ENCODE measurements at places on chromosomes 1 and 21. TPM values are rescaled to one million over a fixed set of nuclear protein-coding genes. Genes with fewer than 3 reads are reported as not detected.

Gene ITGB2
- total RNA-seq, result 41.0 TPM

Gene LIPI
- not detected for total RNA-seq

Gene ORC1
- 0.36 TPM for total RNA-seq

Gene OPTC
- not detected for total RNA-seq

Gene RPE65
- not detected for total RNA-seq

Gene BARHL2
- total RNA-seq, result not detected

Gene HDGF
- 108 TPM for total RNA-seq

Gene LPGAT1
- total RNA-seq, result 35.8 TPM

Gene AGMAT
- not detected for total RNA-seq

Gene CFAP141
- not detected for total RNA-seq

Gene IL12RB2
- total RNA-seq, result 2.1 TPM

GRCh38 chr1:180920193-180920592 lies 7.5 kb downstream of the KIAA1614 start:
- H3K36me3 ChIP-seq, result peaks cover 8% of the 10 kb centered on the region
- H3K27ac ChIP-seq, result no peak overlapping the region
- DNase-seq, result no peak
- H3K4me1 ChIP-seq, result peaks cover 10% of the 10 kb centered on the region
- no peaks in the 10 kb centered on the region for H3K27me3 ChIP-seq

- no peak for DNase-seq
- no peaks in the 10 kb centered on the region for H3K27me3 ChIP-seq
- H3K4me1 ChIP-seq, result peaks cover 74% of the 10 kb centered on the region
- H3K36me3 ChIP-seq, result no peaks in the 10 kb centered on the region
- peak overlapping the region; percentile 96 for H3K27ac ChIP-seq
- no peak overlapping the region for H3K4me3 ChIP-seq
Measured at GRCh38 chr1:155006601-155007101, 4.0 kb downstream of the ZBTB7B start.

DNA sequence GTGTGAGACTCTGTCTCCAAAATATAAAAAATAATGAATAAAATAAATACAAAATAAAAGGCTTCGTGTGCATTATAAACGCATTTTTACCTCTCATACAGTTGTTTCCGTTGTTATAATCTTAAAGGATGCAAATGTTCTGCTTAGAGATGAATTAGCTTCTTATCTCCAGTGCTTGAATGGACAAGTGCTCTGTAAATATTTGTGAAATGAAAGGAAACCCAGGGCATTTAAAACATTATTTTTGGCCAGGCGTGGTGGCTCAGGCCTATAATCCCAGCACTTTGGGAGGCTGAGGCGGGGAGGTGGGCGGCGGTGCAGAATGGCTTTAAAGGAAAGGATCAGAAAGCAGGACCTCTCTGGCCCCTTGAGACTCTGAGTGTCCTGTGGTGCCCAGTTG lies 94.5 kb downstream of the HUNK start:
- no peaks in the 10 kb centered on the region for H3K27me3 ChIP-seq
- no peak for DNase-seq
- H3K36me3 ChIP-seq, result no peaks in the 10 kb centered on the region

DNA sequence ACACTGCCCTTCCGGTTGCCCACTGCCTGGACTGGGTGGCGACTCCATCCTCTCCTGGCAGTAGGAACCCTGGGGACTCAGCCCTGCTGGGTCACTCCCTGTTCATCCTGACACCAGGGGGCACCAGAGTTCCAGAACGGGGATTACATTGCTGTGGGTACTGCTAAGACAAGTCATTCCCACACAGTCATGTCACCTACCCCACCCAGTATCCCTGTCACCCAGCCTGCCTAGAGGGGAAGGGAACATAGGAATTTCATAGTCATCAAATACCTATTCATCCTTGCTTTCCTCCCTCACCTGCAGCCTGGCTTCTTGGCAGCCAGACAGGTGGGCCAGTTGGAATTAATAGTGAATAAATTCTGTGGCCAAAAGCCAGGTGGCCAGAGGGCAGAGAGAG lies 9.8 kb upstream of the SFN start:
- H3K4me3 ChIP-seq, result no peak overlapping the region
- no peaks in the 10 kb centered on the region for H3K4me1 ChIP-seq
- H3K36me3 ChIP-seq, result peaks cover 62% of the 10 kb centered on the region
- H3K27ac ChIP-seq, result no peak overlapping the region
- DNase-seq, result peak; percentile 90

DNA sequence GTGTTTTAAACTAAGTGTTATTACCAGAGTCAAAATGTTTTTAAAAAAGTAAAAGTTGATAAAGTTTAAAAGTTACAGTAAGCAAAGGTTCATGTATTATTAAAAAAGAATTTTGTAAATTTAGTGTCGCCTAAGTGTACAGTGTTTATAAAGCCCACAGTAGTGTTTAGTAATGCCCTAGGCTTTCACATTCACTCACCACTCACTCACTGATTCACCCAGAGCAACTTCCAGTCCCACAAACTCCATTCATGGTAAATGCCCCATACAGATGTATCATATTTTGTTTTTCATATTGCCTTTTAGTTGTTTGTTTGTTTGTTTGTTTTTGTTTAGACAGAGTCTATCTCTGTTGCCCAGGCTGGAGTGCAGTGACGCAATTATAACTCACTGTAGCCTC lies 353.8 kb upstream of the PTBP2 start:
- H3K4me1 ChIP-seq, result peaks cover 3% of the 10 kb centered on the region
- H3K4me3 ChIP-seq, result no peak overlapping the region
- no peak for DNase-seq
- no peak overlapping the region for H3K27ac ChIP-seq
- no peaks in the 10 kb centered on the region for H3K36me3 ChIP-seq

GRCh38 chr1:243712242-243712641 lies 137.8 kb downstream of the AKT3 start:
- H3K4me1 ChIP-seq, result peaks cover 49% of the 10 kb centered on the region
- no peak overlapping the region for H3K4me3 ChIP-seq
- H3K27me3 ChIP-seq, result no peaks in the 10 kb centered on the region

- H3K4me1 ChIP-seq, result no peaks in the 10 kb centered on the region
- DNase-seq, result no peak
- H3K27me3 ChIP-seq, result no peaks in the 10 kb centered on the region
- peaks cover 11% of the 10 kb centered on the region for H3K36me3 ChIP-seq
- no peak overlapping the region for H3K27ac ChIP-seq
- H3K4me3 ChIP-seq, result no peak overlapping the region
Measured at GRCh38 chr21:32360401-32360975, 32.3 kb downstream of the URB1 start.

DNA sequence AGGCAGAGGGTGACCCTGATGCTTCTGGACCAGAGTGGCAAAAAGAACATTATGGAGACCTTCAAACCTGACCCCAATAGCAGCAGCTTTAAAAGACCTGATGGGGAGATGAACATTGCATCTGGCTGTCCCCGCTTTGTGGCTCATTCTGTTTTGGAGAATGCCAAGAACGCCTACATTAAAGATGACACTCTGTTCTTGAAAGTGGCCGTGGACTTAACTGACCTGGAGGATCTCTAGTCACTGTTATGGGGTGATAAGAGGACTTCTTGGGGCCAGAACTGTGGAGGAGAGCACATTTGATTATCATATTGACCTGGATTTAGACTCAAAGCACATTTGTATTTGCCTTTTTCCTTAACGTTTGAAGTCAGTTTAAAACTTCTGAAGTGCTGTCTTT lies 45.8 kb downstream of the TRAF5 start:
- no peak overlapping the region for H3K4me3 ChIP-seq
- DNase-seq, result no peak
- no peaks in the 10 kb centered on the region for H3K4me1 ChIP-seq
- H3K27ac ChIP-seq, result no peak overlapping the region

DNA sequence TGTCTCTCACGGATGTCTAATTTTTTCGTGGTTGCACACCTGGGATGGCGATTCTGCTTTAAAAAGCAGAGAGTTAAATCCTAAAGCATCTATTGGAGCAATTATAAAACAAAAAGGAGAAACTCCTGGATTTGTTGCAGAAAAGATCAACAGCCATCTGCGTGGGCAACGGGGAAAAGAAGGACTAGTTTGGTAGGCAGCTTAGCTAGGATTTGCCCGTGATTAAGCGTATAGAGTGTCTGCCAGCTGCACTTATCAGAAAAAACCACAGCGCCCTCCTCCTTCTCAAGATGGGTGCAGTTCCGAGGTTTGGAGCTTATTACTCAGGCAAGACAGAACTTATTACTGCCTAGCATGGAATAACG lies 526 bp upstream of the SLC25A24 start:
- no peaks in the 10 kb centered on the region for H3K27me3 ChIP-seq
- H3K27ac ChIP-seq, result peak overlapping the region; percentile 92
- H3K4me3 ChIP-seq, result peak overlapping the region; percentile 89
- no peaks in the 10 kb centered on the region for H3K36me3 ChIP-seq
- no peak for DNase-seq

DNA sequence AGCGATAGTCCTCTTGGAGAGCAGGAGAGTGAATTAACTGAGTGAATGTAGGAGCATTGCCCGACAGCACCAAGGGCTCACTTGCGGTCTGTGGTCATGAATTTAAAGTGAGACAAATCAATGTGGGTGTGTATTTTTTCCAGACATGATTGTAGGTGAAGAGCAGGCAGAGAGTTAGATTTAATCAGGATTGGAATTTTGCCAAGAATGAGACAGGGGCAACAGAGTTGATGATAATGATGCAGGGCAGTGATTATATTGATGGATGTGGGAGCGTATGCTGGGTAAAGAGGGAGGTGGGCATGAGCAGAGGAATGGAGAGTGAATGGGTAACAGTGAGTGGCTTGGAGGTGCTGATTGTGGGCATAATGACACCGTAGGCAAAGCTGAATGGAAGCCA lies 20.0 kb upstream of the SYT6 start:
- H3K36me3 ChIP-seq, result no peaks in the 10 kb centered on the region
- peaks cover 12% of the 10 kb centered on the region for H3K4me1 ChIP-seq
- H3K27ac ChIP-seq, result no peak overlapping the region

DNA sequence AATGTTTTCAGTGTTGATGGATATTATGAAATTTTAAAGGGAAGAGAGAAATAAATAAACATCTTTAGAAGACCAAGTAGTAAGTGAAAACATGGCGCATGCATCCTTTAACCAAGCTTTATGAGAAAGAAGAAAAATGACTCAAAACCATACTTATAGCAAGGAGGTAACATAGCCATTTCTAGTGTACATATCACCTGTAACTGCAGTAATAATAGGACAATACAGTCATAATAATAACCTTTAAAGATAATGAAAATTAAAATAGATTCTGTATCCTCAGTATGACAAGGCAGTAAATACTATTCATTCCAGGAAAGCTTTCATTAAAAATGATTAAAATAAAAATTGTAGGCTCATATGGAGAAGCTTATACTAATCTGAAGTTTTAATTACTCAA lies 141.2 kb downstream of the COL24A1 start:
- H3K27ac ChIP-seq, result no peak overlapping the region
- no peak overlapping the region for H3K4me3 ChIP-seq
- H3K27me3 ChIP-seq, result no peaks in the 10 kb centered on the region
- no peak for DNase-seq
- peaks cover 7% of the 10 kb centered on the region for H3K4me1 ChIP-seq

DNA sequence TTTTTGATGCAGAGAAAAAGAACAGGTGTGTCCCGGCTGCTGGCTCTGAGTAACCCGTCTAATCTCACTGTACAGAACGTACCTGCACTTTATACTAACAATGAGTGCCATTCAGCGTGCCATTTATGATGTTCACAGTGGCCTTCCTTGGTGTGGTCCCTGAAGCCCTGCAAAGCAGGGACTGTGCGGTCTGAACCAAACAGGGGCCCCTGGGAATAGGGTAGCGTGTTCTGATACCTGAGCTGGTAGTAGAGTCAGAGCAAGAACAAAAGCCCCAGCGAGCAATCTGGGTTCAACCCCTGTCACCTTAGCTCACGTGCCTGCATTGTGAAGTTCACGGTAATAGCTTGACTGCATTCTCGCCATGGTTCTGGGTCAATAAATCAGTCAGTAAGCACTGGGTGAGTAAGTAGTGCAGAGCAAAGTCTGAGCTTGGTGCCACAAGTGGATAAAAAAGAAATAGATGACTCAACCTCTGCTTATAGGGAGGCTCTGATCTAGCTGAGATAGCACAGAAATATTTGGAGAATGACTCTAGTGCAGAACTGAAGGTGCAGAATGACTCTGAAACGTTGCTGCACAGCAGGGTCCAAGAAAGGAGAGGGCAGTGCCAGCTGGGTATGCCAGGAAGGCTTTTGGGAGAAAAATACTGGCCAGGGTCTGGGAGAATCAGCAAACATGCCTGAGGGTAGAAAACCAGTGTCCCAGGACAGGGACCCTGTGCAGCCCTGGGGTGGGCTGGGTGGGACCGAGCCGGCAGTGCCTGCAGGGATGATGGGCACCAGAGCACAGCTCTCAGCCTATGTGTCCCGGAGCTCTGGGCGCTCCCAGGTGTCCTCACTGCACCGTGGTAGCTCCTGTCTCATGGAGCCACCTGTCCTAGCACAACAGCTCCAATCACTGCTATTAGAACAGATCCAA lies 125.9 kb downstream of the RHOU start:
- H3K36me3 ChIP-seq, result no peaks in the 10 kb centered on the region
- no peak overlapping the region for H3K4me3 ChIP-seq

GRCh38 chr1:50610563-50610962 lies 187.3 kb upstream of the DMRTA2 start:
- H3K27me3 ChIP-seq, result no peaks in the 10 kb centered on the region
- H3K4me3 ChIP-seq, result no peak overlapping the region
- no peak for DNase-seq
- no peaks in the 10 kb centered on the region for H3K4me1 ChIP-seq

- no peak overlapping the region for H3K4me3 ChIP-seq
- no peak for DNase-seq
- H3K27me3 ChIP-seq, result no peaks in the 10 kb centered on the region
- H3K4me1 ChIP-seq, result peaks cover 25% of the 10 kb centered on the region
- H3K27ac ChIP-seq, result peak overlapping the region; percentile 32
Measured at GRCh38 chr21:27795418-27795817, 828.5 kb upstream of the ADAMTS5 start.

DNA sequence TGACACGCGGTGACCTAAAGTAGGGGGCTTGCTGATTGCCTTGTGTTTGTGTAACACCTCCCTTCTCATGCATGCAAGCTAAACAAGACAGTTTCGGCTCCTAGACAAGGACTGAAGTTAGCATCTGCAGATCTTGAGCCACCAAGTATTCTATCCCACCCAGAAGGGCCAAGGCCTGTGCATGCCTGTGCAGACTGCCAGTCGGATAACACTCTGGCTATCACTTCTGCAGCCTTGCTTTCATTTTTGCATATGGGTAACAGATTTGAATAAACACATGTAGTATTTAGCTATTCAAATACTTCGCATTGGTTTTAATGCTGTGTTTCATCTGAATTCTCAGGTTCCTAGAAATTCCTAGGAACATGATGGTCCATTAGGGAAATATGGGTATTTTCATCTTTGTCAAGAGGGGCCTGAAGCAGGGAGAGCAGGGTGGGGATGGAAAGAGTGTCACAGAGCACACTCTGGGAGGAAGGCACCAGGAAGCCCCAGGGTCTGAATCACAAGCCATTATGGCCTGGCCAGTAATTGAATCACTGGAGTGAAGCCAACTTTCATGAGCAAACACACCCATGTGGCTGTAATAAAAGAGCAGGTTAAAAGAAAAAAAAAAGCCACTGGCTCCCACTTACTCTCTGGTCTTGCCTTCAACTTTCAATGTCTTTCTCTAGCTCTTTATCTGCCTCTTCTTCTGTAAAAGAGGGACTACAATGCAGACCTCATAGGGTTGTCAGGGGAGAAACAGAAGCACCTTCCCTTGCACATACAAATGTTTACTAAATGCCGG lies 28.3 kb downstream of the GADD45A start:
- H3K4me1 ChIP-seq, result peaks cover 35% of the 10 kb centered on the region
- H3K36me3 ChIP-seq, result no peaks in the 10 kb centered on the region
- H3K27me3 ChIP-seq, result no peaks in the 10 kb centered on the region
- DNase-seq, result no peak
- H3K27ac ChIP-seq, result no peak overlapping the region

Measured in sigmoid colon (tissue), 7 donors.